ENCODE measurements at places on chromosomes 1 and 21.

DNA sequence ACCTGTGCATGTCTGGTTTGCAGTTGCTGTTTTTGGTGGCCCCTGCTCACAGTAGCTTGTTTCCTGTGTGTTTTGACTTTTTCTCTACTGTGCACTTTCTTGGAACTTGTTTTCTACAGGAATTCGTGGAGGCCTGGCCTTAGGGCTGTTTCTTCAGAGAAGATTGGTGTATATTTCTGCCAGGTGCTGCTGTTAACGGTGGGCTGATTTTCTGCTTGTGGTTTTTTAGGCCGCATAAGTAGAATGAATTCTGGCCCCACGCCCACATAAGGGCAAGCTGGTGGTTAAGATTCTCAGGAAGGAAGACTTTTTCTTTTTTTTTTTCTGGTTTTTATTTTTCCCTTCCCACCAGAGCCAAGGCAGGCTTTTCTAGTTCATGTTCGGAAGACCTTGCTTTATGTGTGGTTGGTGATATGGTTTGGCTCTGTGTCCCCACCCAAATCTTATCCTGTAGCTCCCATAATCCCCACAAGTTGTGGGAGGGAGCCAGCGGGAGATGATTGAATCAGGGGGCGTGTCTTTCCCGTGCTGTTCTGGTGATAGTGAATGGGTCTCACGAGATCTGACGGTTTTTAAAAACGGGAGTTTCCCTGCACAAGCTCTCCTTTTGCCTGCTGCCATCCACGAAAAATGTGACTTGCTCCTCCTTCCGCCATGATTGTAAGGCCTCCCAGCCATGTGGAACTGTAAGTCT lies 71.5 kb upstream of the DISP3 start:
- no peak for DNase-seq

GRCh38 chr21:26042181-26042876 lies 128.2 kb downstream of the APP start:
- DNase-seq: no peak

DNA sequence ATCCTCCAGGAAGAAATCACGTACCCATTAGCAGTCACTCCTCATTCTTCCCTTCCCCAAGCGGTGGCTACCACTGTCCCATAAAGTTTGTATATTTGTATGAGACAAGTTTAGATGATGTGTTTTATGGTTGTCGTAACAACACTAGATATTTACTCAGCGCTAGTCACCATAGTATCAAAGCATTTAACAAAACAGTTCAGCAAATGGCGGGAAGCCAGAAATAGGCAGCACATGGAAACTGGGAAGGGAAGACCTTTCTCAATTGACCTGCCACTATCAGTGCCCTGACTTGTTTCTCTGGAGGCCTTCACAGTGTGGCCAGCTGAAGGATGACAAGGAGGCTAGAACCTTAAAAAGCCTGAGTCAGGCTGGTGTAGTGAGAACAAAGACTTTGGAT lies 31.1 kb downstream of the CNST start:
- peak; percentile 34 for DNase-seq

GRCh38 chr1:98688110-98688739 lies 26.7 kb downstream of the SNX7 start:
- no peak for DNase-seq

- DNase-seq: no peak
Observed at GRCh38 chr1:51305371-51305823, 25.0 kb downstream of the TTC39A start.

GRCh38 chr1:79646880-79647279 lies 640.4 kb upstream of the ADGRL4 start:
- no peak for DNase-seq

GRCh38 chr1:216293683-216294082 lies 129.6 kb downstream of the USH2A start:
- DNase-seq: no peak

DNA sequence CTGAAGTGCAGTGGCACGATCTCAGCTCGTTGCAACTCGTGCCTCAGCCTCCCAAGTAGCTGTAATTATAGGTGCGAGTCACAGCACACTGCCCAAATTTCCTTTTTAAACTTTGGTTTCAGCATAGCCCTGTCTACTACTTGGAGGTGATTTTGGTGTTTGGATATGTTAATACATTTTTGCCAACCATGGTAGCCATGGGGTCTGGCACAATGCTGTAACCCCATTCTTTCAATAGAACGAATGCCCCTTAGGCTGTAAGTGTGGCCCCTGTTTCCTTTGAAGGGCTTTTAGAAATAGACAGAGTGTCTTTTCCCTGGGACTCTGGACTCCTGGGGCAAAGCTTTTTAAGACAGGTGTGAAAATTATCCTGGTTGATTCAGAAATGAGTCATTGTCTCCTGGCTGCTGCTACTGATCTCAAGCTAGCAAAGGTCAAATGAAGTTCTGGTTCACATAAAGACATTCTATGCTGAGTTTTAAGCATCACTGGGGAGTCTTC lies 141.1 kb upstream of the RUNX1 start:
- no peak for DNase-seq

- no peak for DNase-seq
Observed at GRCh38 chr1:203219934-203220333, 9.5 kb downstream of the CHIT1 start.

DNA sequence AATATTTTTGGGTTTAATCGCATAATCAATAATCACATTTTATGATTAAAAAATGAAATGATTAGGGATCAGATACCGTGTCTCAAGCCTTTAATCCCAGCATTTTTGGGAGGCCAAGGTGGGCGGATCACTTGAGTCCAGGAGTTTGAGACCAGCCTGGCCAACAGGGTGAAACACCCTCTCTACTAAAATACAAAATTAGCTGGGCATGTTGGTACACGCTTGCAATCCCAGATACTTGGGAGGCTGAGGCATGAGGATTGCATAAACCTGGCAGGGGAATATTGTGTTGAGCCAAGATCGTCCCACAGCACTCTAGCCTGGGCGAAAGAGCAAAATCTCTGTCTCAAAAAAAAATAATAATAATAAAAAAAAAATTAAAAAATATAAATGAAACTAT lies 1581.4 kb downstream of the KCNT2 start:
- DNase-seq: no peak

- DNase-seq: no peak
Observed at GRCh38 chr1:1671365-1672119, 12.7 kb upstream of the CDK11B start.

DNA sequence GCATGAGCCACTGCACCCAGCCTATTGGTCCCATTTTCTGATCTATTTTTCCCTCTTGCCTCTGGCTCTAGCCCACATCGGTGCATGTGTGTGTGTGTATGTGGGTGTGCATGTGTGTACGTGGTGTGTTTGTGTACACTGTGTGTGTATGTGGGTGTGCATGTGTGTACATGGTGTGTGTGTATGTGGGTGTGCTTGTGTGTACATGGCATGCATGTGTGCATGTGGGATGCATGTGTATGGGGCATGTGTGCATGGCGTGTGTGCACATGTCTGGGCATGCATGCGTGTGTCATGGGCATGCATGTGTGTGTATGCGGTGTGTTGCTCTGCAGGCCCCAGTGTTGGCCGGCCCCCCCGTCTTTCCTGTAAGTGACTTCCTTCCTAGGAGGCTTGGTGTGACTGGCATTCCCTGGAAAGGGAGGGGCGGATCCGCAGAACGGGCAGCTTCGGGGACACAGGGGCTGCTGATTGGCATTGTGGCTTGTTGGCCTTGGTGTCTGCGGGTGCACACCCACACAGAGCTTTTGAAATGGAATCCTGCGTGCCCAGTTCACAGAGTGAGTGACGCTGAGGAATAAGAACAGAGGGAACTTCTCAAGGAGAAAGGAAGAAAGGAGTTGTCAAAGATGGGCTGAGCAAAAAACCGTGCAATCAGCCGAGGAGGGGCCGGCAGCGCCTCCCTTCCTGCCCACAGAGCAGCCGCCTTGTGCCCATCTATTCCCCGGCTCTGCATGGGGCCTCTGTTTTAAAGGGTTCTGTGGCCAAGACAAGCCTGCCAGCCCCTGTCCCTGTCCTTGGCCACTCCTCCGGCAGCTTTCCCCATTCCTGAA lies 8.0 kb downstream of the PDXK start:
- DNase-seq: no peak

GRCh38 chr1:56403321-56403720 lies 176.0 kb downstream of the PLPP3 start:
- DNase-seq: no peak

GRCh38 chr1:162498496-162498810 lies 835 bp downstream of the UHMK1 start:
- no peak for DNase-seq

DNA sequence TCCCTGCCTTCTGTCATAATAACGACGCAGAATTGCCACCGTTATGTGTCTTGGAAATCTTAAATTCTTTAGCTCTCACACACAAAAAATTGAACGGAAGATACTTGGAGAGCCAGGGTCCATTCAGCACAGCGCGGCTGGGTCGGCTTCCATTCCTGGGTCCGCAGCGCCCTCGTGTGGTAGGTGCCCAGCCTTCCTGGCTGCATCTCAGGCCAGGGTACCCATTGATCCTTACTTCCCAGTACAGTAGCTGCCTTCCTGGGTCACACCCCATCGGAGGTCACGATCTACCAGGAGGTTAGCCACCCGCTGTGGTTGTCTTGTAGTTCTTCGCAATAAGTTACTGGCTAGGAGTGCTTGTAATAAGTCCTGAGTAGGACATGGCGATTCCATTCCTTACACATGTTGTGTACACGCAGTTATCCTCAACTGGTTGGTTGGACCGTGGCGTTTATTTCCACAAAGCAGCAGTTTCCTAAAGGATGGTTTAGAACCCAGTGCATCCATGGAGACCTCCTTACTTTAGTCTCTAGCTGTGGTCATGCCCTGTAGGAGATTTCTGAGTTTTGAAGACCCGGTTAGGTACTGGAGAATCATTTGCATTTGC lies 9.9 kb upstream of the MTARC1 start:
- DNase-seq: peak; percentile 7

DNA sequence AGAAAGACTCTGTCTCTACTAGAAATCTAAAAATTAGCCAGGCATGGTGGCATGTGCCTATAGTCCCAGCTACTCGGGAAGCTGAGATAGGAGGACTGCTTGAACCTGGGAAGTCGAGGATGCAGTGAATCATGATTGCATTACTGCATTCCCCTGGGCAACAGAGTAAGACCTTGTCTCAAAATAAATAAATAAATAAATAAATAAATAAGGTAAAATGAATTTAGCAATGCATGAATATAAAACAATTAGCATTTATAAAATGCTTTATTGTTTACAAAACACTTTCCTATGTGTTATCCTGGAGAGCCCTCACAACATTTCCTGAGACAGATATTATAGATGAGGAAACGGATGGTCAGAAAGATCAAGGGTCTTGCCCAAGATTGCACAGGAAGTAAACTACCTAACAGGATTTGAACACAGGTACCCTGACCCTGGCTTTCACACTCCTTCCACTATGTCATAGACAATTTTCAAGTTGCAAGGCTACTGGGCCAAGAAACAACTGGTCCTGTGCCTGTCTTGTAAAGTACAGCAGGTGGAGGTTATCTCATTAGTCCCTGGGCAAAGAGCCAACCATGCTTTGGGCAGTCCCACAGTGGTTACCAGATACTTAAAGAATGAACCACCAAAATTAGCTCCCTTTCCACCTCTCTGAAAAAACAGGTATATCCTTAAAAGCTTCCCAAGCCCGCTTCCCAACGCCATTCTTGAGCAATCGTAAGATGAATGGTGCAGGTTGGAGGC lies 15.4 kb upstream of the VSIG8 start:
- no peak for DNase-seq

GRCh38 chr1:13652238-13652637 lies 47.8 kb upstream of the PRDM2 start:
- DNase-seq: no peak

- DNase-seq: peak; percentile 17
Observed at GRCh38 chr1:7847599-7847998, 5.3 kb downstream of the UTS2 start.

DNA sequence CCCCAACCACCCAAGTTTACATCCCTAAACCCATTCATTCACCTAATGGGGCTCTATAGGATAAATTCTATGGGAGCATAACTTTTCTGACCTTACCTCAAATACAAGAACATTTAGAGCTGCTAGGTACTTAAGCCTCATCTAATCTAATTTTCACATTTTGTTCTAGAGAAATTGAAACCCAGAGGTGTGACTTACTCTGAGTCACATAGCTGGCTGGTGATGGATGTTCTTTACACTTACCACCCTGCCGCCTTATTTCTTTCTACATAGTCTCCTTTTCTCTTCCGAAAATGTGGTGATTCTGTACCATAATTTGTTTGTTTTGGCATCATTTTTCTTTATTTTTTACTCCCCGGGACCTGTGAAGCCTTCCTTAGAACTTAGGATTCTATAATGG lies 20.3 kb downstream of the TIPRL start:
- DNase-seq: no peak

DNA sequence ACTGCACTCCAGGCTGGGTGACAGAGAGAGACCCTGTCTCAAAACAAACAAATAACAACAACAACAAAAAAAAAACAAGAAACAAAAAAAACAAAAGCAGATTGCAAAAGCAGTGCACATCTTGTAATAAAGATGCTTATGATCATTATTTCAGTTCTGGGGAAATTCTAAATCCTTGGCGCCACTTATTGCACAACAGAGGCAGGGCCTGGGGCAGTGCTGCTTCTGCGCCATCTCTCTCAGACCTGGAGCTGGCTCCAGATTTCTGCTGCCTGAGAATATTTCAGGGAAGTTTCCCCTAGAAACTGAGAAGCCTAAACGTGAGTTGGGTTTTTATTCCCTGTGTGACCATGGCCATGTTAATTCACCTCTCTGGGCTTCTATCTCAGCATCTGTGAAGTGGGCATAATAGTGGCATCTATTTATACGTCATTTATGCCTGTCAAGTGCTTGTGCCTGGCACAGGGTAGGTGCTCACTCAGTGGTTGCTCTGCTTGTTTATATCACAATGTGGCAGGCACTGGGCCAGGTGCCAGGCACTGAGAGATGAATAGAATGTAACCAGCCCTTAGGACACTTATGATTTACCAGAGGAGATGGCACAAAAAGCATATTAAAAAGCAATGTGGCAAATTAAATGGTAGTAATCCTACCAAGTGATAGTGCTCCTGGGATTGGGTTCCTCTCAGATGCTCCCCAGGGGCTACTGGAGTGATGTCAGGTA lies 67.9 kb downstream of the MDM4 start:
- DNase-seq: no peak

DNA sequence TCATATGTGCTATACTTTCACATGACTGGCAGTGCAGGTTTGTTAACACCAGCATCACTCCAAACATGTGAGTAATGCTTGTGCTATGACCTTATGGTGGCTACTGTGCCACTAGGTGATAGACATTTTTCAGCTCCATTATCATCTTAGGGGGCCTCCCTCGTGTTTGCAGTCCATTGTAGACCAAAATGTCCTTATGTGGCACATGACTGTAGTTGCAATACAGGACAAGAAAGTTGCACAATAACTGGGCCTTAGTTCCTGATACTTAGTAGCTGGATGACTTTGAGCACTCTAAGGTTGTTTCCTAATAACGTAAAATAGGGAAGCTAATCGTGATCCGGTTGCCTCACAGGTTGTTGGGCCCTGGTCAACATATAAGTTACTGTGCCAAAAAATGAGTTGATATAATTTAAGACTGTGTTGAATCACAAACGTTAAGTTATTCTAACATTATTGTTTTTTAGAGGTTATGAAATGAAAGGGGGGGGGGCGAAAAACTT lies 511 bp upstream of the SNX27 start:
- DNase-seq: no peak

- no peak for DNase-seq
Observed at GRCh38 chr1:205633421-205633976, 1.7 kb upstream of the ELK4 start.

GRCh38 chr1:65253800-65254319 lies 55.5 kb upstream of the DNAJC6 start:
- DNase-seq: no peak

GRCh38 chr1:210254298-210254697 lies 21.7 kb downstream of the SERTAD4 start:
- no peak for DNase-seq

- DNase-seq: no peak
Observed at GRCh38 chr1:29121936-29122681, 1.6 kb downstream of the TMEM200B start.
